ENCODE measurements at places on chromosomes 7 and 10.

DNA sequence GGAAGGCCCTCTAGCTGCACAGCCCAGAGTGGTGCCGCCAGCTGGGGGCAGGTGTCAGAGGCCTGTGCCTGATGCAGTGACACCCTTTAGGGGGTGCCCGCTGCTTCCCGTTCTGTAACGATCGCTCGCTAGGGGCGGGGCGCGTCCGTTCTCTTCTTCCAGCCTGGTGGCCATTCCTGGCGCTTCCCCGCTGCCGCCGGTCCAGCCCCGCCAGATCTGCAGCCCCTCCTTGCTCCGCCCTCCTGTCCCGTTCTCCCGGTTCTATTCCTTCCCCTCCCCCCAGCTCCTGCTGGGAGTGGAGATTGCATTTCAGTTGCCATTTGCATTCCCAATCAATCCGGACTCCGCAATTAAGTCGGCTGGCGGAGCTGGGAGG lies 39.2 kb downstream of the AGAP3 start:
- no peak for DNase-seq

- no peak for DNase-seq
These were observed 40.4 kb downstream of the AP5Z1 start for GRCh38 chr7:4815609-4816418.

GRCh38 chr10:56181607-56182006 lies 179.5 kb downstream of the ZWINT start:
- no peak for DNase-seq

DNA sequence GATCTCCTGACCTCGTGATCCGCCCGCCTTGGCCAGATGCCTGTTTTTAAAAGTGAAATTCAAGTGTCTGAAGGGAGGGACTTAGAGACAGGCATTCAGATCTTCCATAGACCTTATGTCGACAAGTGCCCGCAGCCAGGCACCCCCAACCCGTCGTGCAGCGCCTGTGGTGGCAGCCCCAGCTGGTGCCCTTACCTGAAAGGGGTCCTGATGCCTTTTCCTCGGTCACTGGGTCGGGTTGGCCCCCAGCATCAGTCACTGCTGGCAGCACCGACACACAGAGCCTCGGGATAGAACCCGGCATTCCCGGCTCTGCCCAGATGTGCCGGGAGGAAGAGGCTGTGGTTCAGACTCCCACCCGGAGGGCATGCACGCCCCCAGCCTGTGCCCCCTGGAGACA lies 23.3 kb downstream of the LRRC27 start:
- DNase-seq: no peak

- no peak for DNase-seq
These were observed 48.3 kb upstream of the SEPHS1 start for GRCh38 chr10:13396369-13396768.

DNA sequence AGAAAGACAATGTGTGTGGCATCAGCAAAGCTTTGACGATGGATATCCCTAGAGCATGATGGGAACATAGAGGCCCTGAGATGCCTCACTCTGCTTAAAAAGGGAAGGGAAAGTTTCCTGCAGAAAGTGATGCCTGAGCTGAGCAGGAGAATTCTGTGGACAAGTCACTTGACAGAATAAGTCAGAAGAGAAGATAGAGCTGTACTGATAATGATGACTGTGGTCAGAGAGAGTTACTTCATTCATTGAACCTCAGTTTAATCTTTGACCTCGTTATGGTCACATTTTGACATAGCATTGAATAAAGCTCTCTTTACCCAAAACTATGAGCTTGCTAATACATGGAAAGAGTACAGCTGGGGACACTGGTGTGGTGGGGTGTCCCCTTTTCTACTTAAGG lies 7.6 kb downstream of the CUBN start:
- DNase-seq: no peak

DNA sequence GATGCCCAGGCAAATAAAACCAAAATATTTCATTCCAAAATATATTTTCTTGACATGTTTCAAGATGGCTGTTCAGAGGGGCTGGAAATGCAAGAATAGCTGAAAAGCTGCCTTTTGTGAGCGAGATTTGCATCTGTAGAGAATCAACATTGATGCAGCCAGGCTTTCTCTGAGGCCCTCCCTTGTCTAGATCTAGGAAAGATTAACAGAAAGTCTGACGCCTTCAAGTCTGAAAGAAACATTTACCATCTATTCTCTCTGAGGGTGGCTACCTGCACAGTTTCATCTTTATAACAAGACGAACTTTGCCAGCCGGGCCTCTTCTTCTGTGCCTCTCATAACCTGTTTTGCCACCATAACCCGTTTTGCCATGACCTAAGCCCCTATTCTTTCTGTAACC lies 170.2 kb downstream of the AKR1D1 start:
- no peak for DNase-seq

GRCh38 chr10:80523773-80524172 lies 13.9 kb upstream of the SH2D4B start:
- DNase-seq: no peak

GRCh38 chr10:109824206-109824605 lies 99.1 kb downstream of the XPNPEP1 start:
- DNase-seq: no peak

DNA sequence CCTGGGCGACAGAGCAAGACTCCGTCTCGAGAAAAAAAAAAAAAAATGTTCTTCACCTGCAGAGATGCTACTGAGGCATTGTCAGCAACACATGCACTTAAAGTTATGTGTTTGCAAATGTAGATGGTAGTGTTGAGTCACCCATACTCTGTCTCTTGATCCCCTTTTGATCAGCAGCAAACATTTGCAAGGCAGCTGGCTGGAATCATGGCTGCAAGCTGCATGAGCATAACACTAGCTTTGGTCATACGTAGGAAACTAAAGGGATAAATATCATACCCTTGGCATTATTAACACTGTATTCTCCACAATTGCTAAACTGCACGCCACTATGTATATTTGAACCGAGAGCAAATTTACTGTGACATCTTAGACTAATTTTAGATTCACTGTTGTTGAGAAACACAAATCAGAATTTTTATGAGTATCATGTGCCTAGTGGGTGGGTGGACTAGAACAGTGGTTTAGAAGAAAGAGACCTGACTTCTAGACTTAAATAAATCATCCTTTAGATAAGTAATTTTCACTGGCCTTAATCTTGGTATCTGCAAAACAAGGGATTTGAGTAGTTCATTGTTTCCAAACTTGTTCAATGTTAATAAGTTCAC lies 229.3 kb upstream of the MEOX2 start:
- no peak for DNase-seq

- DNase-seq: no peak
These were observed 522.7 kb upstream of the FZD8 start for GRCh38 chr10:36164556-36165504.

DNA sequence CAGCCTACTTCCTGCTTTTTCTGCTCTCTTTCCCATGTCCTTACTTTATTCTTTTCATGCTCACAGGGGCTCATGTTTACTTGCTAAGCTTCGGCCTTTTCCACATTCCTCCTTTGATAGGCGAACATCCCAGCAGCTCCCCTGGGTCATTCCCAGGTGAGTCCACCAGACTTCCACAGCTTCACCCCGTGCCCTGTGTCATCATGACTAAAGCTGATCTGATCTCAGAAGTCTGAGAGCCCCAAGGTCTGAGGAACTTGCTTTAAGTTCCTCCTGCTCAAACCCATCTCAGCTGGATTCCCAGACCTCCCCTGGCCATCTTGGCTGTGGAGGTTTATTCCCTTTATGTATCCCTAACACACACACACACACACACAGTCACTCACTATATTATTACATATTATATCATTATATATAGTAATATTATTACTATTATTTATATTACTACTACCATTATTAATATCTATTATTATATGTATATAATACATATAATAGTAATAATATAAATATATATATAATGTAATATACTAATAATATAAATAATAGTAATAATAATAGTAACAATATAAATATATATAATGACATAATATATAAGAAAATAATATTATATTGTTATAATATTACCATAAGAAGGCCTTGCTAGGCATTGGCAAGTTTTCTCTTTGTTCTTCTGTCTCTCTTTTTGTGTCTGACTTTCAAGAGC lies 295.9 kb downstream of the PTEN start:
- DNase-seq: no peak

DNA sequence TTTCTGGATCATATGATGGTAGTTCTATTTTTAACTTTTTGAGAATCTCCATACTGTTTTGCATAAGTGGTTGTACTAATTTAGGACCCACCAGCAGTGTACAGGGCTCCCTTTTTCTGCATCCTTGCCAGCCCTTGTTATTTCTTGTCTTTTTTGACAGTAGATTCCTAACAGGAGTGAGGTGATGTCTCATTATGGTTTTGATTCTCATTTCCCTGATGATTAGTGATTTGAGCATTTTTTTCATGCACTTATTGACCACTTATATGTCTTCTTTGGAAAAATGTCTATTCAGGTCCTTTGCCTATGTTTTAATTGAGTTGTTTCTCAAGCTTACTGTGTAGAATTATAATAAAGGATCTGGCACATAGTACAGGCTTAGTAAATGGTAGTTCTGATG lies 238.8 kb upstream of the BMPER start:
- no peak for DNase-seq

GRCh38 chr10:33965795-33966581 lies 631.5 kb upstream of the NRP1 start:
- no peak for DNase-seq

DNA sequence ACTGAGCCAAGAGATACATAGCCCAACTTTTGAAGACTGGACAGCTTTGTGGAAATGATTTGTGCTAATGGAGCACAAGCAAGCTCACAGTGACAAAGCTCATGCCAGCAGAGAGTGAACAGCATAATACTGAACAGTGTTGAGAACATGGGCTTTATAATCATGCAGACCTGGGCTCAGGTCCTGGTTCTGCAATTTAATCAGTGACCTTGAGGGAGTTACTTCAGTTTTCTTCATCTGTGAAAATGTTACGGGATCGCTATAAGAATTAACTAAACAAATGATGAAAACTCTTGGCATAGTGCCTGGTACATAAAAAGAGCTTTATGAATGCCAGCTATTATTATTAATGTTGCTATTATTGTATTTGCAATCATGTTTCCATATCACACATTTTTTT lies 690.5 kb upstream of the LRRN3 start:
- DNase-seq: no peak

DNA sequence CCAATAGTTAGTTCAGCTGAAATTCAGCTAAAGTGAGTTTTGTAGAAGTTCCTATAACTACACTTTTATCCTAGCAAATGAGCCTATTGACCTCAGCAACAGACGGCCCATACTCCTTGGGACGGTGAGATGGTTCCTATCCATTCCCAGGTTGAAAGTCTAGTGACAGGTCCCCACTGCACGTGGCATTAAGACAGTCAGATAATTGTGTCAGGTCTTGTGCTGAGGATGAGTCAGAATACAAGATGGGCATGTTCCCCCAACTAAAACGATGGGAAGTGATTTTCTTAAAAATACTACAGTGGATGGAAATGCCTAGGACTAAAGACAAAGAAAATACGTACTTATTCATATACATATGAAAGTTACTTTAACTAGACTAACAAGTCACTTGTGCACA lies 2.1 kb downstream of the CAV1 start:
- no peak for DNase-seq

GRCh38 chr7:17680026-17680425 lies 260.3 kb downstream of the SNX13 start:
- DNase-seq: no peak

DNA sequence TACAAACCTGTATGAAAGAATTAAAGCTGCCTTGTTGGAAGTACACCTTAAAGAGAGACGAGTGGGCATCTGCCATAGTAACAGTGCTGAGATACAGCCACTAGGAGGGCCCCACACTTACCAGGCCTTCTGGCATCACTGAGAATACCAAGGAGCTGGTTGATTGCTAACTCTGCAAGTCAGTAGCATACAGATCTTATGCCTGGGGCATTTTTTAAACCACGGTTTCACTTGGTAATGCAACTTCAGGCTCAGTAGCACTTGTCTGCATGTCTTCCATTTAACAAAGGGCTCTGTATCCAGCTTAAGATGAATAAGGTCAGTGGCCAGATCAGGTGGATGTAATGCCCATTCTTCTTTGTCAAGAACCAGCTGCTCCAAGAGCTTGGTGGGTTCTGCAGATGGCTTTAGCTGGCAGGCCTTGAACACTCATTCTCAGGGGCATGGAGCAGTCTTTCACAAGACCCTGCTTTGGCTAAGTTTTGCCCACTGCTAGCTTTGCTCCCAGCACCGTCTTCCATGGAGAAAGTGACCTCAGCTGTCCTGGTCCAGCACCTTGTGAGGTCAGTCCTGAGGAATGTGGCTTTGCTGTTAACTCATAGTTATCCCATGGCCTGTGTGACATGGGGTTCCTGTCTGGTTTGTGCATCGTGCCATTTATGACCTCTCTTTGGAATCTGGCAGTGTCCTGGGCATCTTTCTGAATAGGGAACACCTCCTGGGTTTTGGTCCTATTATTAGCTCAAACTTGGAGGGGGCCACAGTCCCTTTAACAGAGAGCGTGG lies 68.1 kb downstream of the BMPER start:
- no peak for DNase-seq

DNA sequence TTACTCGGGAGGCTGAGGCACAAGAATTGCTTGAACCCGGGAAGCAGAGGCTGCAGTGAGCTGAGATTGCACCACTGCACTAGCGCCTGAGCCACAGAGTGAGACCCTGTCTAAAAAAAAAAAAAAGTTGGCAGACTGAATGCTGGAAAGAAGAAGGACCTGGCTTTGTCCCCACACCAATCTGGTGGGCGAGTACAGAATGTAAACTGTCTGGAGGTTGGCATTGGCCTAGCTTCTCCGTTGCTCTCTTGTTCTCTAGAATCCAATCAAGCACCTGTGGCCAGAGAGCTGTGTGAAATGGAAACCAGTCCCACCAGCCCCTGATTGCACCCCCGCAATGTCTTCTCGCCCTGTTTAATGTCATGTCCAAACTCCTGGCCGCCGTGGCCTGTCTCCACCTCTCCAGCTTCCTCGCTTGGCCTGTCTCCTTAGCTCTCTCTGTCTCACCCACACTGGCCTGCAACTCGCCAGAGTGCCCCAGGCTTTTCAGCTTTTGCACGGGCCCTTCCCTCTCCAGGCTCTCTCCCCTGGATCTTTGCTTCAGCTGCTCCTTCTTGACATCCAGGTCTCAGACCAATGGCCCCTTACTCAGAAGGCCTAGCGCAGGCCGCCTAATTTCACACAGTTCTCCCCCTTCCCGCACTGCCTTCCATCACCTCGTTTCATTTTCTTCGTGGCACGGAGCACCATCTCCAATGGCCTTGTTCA lies 670 bp upstream of the AGK start:
- DNase-seq: no peak

DNA sequence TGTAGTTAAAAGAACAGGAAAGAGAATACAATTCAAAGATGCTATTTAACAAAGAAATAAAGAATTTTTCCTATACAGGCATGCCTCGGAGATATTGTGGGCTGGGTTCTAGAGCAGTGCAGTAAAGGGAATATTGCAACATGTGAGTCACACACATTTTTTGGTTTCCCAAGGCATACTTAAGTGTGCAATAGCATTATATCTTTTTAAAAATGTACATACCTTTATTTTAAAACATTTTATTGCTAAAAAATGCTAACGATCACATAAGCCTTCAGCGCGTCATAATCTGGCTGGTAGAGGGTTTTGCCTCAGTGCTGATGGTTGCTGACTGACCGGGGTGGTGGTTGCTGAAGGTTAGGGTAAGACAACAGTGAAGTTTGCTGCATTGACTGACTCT lies 54.4 kb downstream of the ESYT2 start:
- DNase-seq: no peak

GRCh38 chr10:129942936-129943715 lies 20.9 kb downstream of the EBF3 start:
- no peak for DNase-seq

- DNase-seq: no peak
These were observed 178.7 kb upstream of the GDF10 start for GRCh38 chr10:47121336-47121735.

- DNase-seq: no peak
These were observed 8.2 kb upstream of the OPTN start for GRCh38 chr10:13091801-13092200.
